ENCODE measurements at places on chromosomes 16 and 17. TPM values are rescaled to one million over a fixed set of nuclear protein-coding genes. Genes with fewer than 3 reads are reported as not detected.

Gene COG4
- 36.9 TPM for total RNA-seq

Gene SMIM36
- not detected for total RNA-seq

DNA sequence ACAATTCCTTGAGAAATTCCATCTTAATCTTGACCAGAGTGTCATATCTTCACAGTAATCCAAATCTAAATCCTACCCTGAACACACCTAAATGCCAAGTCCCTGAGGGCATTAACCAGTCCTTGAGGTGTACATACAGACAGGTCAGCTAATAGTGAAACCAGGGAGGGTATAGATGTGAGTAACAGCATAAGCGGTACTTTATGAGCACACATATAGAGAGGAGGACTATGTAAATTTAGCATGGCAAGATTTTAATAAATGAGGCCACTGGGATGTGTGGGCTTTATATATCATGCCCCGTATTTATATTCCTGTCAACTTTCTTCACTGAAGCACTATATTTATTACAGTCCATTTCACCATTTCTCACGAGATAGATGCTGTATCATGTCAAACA is 80.2 kb downstream of the GP2 start:
- no peak for DNase-seq

- no peak for DNase-seq
Measured at GRCh38 chr16:49275050-49275730, 6.4 kb downstream of the CBLN1 start.

Gene PRKAR1A
- total RNA-seq: 470 TPM

DNA sequence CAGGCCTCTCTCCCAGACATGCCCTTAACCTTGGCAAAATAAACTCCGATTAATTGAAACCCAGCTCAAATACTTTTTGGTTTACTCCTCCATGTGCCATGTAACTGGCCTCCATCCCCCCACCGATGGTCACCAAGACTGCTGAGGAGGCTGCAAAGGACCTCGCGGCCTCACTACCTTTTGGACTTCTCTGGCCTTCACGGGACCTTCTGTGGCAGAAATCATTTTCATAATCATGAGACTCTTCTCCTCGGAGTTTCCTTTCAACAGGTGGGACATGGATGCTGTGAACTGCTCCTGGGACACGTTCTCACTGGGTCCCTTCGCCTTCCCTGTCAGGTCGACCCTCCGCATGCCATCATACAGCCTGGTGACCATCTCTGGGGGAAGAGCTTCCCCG is 9.0 kb downstream of the MEAK7 start:
- DNase-seq: peak; percentile 43

DNA sequence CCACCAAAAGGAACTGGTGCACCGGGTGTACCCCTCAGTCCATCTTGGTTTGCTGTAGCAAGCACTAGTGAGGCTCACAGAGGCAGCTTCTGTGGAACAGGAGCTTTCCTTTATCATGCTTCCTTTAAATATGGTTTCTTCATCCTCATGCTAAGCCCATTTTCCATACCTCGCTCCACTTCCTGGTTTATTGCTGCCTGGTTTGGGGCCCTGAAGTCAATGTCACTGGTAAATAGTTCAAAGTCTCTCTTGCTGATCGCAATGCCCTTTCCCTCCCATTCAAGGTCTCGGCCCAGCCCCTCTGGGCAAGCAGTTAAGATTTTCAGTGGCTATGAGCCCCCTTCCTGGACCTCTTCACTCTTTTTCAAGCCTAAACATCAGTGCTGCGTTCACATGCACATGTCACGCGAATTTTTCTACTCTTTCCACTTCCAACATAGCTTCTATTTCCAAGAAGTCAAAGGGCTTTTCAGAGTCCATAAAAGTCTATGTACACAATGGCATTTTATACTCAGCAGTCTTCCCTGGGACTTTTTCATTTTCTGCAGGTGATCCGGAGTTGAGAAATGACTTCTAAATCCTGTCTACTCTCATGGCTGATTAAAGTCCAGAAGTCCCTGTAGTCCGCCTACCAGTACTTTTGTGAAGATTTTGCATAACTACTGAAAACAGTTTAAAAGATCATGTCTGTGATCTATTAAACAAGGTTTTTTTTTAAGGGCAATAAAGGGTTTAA is 323.8 kb upstream of the ZFHX3 start:
- no peak for DNase-seq

DNA sequence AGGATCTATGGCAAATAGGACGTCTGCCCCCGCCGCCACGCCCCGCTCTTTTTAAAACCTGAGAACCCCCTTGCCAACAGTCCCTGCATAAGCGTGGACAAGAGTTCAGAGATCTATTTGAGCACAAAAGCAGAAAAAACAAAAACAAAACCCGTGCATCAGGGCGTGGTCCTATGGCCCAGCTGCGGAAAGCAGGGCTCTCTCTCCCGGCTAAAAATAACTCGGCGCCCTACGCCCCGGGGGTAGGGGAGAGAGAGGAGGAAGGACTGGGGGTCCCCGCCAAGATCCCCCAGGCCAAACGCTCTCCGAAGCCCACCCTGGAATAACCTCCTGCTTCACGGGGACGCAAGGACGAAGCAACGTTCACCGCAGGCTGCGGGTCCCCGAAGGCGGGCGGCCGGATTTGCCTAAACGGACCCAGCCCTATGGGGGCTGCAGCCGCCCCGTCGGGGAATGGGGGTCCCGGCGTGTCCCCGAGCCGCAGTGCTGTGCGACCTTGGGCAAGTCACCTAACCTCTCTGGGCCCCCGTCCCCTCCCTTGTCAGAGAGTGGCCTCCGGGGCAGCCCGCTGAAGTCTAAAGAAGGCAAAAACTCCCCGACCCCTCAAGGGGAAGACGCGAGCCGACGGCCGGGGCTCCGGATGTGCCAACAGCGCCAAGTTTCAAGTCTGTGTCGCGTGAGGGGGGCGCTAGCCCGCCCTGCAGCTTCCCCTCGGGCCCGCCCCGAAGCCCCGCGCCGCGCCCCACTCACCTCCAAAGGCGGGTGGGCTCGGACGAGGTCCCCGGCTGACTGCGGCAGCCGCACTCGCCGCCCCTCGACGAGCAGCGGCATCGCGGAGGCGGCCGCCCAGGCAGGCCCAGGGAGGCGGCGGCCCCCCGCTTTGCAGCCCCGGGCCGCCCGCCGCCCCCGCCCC is 477 bp downstream of the NTAN1 start:
- peak; percentile 92 for DNase-seq

DNA sequence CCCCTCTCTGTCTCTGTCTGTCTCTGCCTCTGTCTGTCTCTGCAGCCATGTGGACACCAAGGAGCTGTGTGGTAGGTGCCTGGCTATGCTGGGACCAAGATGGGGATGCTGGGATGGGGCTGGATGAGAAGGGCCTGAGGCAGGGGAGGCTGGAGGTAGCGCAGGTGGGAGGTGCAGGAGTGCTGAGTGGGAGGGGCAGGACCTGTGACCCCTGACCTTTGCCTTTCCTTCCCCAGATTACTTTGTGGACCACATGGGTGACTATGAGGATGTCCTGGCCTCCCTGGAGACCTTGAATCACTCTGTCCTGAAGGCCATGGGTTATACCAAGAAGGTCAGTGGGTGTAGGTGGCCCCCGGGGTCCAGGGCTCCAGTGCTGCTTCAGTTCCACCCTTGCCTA is 12.8 kb downstream of the NECAB2 start:
- DNase-seq: no peak
